NCI-H1417 (cell line): ENCODE measurements at places on chromosomes 7 and 10.

DNA sequence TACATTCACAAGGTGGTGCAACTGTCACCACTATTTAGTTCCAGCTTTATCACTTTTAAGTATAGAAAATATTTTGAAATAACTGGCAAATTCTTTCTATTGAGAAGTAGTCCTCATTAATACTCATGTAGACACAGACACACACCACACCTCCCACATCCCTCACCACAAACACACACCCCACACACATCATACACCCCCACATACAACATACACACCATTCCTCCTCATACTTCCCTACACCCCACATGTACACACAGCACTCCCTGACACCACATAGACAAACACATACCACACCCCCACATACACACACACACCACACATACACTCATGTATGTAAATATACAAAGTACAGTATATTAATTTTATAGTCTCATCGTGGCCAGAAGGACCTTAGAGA is 178.8 kb downstream of the LRMDA start:
- no peak for DNase-seq

GRCh38 chr7:128790315-128791041 is 1.3 kb upstream of the CCDC136 start:
- no peak for DNase-seq

- no peak for DNase-seq
These were observed 25.0 kb downstream of the RGS10 start for GRCh38 chr10:119517235-119518141.

DNA sequence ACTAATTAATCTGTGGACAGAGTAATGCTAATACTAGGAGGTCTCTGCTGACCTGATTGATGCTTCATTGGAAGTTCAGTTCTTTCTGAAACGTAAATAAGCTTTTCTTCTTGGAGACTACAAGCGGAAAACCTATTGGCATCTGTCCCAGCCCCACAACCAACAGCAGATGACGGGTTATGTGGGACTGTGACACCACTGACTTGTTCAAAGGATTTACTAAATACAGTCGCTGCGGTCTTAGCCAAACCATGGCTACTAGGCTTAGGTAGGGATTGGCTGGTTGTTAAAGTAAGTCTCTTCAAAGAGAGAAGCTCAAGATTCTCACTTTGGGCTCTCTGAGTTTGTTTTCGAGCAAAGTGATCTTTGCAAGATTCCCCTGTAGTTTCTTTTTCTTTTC is 68.3 kb downstream of the HYCC1 start:
- DNase-seq = no peak

GRCh38 chr7:143368387-143368786 is 5.9 kb upstream of the FAM131B start:
- DNase-seq = no peak

GRCh38 chr7:97117035-97117371 is 495 bp upstream of the SDHAF3 start:
- no peak for DNase-seq

- no peak for DNase-seq
These were observed 53.3 kb upstream of the PPIF start for GRCh38 chr10:79293841-79294581.

DNA sequence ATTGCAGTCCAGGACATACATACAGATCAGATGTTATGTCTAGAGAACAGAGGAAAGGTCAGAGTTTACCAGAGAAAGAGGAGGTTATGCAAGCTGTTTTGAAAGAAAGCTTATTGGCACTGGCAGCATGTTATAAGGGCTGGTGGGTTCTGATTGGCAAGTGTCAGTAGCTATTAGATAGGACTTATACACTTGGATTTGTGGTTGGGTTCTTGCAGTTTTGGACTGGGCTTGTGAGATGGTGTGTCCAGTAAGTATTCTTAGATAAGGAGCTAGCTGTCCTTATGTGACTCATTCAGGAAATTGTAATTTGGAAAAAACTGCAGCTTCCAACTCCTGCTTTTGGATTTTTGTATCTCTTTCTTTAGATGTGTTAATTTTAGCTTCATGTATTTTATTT is 130.7 kb upstream of the NAMPT start:
- no peak for DNase-seq

DNA sequence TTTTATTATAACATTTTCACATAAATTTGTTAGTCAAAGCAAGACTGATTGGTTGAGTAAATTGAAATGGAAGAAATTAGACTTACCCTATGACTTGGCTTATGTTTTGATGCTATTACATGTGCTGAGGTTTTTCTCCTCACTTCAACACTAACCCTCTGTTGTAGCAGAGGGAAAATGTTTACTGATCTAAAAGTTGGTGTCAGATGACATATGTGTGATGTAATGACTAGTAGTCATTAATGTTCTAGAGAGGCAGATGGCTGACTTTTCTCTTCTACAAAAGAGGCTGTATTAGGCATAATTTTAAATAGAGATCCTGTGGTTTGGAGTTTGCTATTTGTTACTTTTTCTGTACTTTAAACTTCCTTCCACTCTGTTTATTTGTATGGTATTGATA is 266.0 kb downstream of the BBS9 start:
- peak; percentile 14 for DNase-seq

DNA sequence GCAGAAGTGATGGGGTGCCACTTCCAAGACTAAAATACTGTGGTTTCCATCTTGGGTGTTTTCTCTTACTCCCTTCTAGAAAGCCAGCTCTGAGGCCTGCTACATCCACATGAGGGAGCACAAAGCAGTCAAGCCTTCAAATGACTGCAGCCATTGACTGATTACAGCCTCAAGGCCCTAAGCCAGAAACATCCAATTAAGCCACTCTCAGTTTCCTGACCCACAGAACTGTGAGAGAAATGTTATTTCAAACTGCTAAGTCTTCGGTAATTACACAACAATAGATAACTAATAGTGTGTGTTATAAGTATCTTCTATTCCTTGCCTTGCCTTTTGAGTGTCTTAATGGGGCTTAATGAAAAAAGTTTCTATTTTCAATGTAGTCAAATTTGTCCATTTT is 24.8 kb downstream of the BRAF start:
- DNase-seq = peak; percentile 21

- DNase-seq = no peak
These were observed 131.4 kb downstream of the GPAM start for GRCh38 chr10:112052166-112052565.

DNA sequence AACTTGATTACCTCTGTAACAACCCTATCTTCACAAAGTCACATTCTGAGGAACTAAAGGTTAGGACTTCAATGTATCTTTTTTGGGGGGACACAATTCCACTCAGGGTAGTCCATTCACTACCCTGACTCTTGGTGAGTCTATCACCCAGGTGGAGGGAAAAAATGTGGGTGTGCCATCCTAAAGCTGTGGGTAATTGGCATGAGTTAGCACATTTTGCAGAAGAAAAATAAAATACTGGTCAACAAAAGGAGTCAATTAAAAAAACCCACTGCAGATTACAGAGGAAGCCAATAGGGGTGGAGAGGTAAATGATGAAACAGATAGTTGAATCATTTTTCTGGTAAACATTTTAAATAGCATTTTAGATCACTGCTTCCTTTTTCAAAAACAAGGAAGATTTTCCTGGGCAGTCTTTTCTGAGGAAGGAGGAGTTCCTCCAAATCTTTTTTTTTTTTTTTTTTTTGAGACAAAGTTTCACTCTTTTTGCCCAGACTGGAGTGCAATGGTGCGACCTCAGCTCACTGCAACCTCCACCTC is 5.1 kb upstream of the BLVRA start:
- no peak for DNase-seq

GRCh38 chr7:118259115-118259514 is 34.6 kb downstream of the ANKRD7 start:
- no peak for DNase-seq

- peak; percentile 48 for DNase-seq
These were observed 57.3 kb upstream of the CCDC71L start for GRCh38 chr7:106717955-106718871.

DNA sequence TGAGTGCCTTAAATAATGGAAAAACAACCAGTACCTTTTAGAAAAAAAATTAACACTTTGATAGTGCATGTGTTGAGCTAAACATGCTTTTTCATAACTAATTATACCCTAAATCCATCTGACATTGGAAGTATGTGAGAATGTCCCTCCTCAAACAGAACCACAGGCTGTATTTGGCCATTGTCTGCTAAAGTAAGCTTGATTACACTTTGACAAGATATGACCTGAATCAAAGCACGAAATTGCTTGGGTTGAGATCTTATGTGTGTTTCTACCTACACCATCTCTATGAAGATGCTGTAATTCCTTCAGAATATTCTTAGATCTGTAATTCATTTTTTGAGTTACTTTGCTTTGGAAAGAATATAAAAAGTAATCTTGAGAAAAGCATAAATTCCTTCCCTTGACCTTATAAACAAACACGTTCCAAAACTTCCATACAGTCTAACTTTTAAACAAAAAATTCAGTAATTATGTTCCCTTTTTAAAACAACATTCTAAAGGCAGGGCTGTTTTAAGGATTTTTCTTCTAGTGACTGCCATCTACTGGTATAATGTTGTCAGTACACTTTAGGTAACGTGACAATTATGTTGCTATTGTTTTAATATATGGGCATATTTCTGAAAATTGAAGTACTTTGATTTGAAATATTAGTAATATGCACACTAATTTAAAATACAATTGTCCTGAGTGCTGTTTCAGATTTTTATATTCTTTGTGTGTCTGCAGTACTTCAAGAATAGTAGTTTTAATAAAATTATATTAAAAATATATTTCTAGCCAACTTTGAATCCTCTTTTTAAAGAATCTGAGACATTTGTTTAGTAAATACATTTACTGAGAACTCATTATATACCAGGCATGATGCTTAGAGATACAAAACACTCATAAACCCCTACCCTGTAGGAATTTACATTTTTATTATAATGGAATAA is 20.9 kb downstream of the CD36 start:
- DNase-seq = peak; percentile 75

DNA sequence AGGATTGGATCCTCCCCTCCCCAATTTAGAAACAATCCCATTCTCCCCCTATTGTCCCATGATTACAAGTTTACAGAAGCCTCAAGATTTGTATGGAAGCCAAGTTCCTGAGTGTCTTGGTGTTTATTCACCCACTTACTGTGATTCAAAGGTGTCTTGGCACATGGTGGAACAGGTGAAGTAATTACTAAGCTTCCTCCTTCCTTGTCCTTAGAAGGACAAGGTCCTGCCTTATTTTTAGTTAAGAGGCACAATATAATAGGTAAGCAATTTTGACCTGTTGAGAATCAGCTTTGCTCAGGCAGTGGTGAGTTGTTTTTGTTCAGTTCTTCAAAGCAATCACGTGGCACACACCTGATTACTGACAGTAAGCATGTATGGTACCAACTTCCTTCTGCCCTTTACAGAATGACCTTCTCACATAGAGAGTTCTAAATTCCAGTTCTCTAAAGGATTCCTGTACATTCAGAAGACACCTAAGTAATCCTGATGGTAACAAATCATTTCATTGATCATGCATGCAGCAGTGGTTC is 60.7 kb upstream of the SLC13A1 start:
- no peak for DNase-seq

DNA sequence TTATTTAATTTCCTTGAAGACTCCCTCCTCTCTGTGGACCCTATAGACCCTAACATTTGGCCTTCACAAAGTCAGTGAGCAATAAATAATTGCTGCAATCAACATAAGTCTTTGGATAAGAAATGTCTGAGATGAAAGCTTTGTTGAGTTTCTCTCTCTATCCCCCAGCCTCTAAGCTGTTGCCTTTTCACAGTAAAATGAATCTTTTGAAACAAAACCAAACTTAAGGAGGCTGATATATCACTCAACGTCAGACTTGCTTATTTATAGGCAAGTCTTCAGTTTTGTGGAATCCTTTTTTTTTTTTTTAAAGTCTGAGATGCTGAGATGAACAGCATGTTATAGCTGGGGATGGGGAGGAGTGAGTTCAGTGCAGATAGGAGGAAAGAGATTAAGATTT is 10.0 kb downstream of the CPED1 start:
- no peak for DNase-seq

- peak; percentile 65 for DNase-seq
These were observed 50.2 kb upstream of the GNA12 start for GRCh38 chr7:2894118-2894940.

DNA sequence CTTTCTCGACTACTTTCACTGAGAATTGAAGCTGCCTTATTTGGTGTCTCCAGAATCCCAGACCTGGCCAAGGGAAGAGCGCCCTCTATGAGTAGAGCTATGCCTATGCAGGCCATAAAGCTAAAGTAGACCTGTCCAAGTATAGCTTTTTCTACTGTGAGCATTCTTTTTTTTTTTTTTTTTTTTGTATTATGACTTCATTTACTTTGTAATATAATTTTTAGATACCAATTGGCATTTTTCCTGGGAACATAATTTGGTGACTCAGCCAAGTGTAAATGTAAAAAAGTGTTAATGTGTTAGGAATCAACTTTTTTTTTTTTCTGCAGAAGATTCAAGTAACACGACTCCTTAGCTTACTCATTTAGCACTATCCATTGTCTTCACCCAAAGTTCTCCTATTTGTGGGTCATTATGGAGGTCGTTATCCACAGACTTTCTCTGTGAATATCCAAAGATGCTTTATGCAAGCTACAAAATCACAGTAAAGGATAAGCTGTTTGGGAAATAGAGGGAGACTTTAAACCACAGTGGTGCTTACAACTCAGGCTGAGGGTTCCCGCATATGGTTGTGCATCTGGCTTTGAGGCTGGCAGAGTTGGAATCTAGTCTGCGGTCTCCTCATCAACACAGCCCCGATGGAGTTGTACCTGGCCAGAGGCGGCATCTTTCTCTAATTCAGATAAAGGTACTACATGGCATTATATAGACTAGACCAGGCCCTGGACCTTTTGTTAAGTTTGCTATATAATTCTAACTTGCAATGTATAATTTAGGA is 1040.2 kb upstream of the SORCS1 start:
- DNase-seq = peak; percentile 0

- no peak for DNase-seq
These were observed 26.9 kb downstream of the IL2RA start for GRCh38 chr10:6035101-6035834.

GRCh38 chr7:152203095-152203494 is 177.6 kb downstream of the GALNT11 start:
- no peak for DNase-seq

DNA sequence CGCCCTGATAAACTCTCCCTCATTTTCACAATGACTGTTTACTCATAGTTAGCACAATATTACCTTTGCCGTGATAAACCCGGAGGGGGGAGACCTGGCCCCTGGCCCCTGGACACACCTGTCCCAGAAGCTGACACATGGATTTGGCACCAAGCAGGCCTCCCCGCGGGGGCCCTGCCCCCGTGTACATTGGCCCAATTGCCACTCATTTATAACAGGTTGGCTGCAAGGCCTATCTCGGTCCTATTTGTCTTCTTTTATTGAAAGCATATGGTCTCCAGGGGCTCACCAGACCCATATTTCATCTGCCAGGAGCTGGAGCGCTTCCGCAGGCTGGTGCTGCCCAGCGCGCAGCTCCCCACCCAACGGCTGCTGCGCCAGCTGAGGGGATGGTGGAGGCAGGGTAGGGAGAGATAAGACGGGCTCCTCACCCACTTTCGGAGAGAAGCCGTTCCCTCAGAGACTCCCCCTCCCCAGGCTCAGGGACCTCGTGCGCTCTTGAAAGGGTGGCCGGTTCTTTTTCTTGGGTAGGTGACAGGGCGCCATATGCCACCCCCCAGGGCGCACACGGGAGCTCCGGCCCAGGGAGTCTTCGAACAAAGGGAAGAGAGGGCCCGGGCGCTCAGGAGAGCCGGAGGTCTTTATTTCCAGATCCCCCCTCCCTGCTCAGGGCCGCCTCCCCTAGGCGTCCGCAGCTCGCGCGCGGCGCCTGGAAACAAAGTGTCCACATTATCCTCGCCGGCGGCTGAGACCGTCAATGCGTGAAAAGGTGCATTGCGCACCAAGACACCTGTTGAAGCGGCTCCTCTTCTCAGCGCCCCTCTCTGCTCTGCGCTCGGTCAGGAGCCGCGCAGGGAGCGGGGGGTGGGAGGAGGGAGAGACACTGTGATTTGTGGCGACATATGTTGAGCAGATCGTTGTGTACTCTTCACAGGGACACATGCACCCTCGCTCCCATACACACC is 4.3 kb upstream of the NEUROG3 start:
- peak; percentile 59 for DNase-seq
